Effector memory CD4-positive, alpha-beta T cell (primary cell): ENCODE measurements at places on chromosomes 2 and 18.

GRCh38 chr2:231887756-231888155 is 38.4 kb downstream of the NPPC start:
- DNase-seq: no peak

- DNase-seq: no peak
These were observed 87.9 kb downstream of the TRABD2A start for GRCh38 chr2:84792856-84793522.

DNA sequence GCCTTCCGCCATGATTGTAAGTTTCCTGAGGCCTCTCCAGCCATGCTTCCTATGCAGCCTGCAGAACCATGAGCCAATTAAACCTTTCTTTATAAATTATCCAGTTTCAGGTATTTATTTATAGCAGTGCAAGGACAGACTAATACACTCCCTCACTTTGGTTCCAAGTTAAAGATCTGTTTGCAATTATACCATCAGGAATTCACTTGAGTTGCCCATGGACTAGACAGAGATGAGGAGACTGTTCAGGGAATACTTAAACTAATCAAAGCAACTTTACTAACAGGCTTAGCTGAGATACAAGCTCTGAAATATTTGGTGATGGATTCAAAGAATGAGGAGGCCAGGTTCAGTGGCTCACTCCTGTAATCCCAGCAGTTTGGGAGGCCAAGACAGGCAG is 190.0 kb downstream of the MTCL1 start:
- no peak for DNase-seq

GRCh38 chr2:43838560-43839267 is at the start of the genes ABCG5 and ABCG8:
Gene ABCG5, minus strand, starts transcription at chr2:43838839. Its CDS starts 160 bp downstream, at chr2:43838679.
Gene ABCG8, plus strand, starts transcription at chr2:43838971. Its CDS starts 83 bp downstream, at chr2:43839054.
- no peak for DNase-seq

- no peak for DNase-seq
These were observed 282.7 kb upstream of the STON1 start for GRCh38 chr2:48247206-48247605.

GRCh38 chr2:1886405-1886992 is 142.2 kb upstream of the PXDN start:
- DNase-seq: no peak
